ENCODE measurements at places on chromosomes 7 and 10.

GRCh38 chr10:27500886-27501285, 3.2 kb upstream of the RAB18 start:
- no peak for DNase-seq

DNA sequence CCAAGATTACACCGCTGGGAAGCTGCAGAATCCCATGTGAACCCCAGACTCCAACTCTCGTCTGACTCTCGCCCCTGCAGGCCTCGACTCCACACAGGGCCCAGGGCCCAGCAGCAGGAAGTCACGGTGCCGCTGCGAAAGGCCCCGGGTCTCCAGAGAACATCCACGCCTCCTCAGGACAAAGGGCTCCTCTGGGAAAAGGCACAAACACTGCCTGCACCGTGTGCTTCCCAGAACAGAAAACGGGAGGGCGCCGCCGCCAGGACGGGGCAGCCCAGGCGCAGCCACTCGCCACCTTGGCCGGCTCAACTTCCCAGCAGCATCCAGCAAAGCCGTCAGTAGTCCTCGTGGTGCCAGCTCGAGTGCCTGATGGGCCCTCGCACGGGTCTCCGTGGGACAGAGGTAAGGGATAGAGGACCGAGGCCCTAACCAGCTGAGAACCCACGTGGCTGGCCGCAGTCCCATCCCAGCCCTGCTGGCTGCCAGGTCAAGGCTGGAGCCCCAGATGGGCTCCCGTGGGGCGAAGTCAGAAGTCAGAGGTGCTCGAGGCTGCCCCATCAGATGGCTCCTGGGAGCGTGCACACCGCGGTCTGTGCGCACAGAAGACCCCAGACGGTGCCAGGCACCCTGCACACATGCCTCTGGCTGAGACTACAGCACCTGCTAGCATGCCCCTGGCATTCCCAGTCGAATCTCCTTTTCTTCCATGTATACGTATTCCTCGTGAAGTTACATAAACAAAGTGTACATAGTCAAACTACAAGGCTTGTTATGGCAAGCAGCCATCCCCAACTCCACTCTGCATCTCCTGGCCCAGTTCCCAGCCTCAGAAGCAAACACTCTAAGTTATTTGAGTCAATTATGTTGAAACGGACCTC, 60.2 kb downstream of the MAD1L1 start:
- DNase-seq: no peak

- DNase-seq: no peak
These were observed 22.2 kb downstream of the LIPK start for GRCh38 chr10:88728107-88728763.

DNA sequence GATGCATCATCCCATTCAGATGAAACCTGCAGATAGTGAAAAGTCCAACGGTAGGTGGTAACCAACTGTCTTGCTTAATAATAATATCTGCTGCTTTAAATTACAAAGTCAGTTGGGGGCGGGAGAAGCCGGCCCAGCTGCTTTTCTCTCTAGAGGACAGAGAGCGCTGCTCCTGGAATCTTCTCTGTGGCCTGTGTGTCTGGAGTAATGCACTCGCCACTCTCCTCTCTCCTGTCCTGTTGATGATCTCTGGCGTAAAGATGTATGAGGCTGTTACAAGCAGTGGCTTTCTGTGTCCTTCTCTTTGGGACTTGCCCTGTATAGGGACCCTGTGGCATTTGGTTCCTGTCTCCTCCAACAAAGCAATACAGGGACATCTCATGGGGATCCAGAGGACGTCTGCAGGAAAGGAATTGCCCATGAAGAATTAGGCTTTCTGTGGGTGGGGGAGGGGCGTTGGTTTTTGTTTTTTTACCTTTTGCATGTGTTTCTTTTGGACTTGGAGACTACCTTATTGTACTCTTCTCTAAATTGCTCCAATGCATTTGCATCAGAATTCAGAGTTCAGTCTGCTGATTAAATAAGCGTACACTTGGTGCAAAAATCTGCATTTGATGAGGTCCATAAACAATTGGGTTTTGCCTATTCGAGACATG, 231.6 kb downstream of the CELF2 start:
- DNase-seq: no peak

GRCh38 chr7:46393142-46393541, 472.1 kb upstream of the IGFBP3 start:
- no peak for DNase-seq

DNA sequence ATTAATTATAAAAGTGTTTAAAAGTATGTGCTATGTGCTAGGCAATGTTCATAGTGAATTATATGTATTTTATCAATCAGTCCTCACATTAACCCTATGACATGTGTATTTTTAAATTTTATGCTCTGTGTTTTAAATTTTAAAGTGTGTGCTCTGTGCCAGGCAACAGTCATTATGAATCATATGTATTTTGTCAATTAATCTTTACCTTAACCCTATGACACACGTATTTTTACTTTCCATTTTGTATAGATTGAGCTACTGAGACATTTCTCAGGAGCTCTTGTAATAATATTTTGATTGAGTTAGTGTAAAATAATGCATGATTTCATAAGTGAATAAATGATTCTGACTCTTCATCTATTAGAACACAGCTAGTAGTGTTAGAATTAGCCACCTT, 117.8 kb downstream of the THSD7A start:
- DNase-seq: no peak

DNA sequence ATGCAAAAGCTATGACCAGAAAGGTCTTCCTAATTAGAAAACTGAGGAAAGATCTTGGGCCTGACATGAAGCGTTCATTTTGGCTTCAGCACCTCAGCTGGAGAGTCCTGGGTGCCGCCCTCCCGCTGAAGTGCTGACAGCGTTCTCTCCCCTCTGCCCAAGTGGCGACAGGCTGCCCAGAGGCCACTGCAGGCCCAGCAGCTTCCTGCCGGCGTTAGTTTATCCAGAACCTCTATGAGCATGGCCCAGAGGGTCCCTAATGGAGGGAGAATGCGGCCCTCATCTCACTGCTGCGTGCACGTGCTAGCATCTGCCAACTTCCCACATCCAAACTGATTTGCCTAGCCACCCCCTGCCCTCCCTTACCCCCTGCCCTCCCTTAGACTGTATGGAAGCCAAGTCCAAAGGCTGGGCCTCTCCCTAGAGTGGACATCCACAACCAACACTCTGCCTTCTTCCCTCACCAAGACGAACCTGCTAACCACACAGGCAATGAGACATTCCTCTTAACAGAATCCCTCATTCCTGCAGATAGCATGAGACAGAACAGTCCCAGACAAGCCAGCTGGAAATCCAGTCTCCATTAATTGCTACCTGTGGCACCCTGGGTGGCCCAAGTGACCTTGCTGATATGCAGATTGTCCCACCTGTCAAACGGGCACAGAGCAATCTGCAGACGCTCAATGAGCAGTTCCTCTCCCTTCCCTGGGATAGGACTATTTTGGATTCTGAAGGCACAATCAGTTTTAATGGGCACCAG, 108.4 kb downstream of the C10orf90 start:
- no peak for DNase-seq

DNA sequence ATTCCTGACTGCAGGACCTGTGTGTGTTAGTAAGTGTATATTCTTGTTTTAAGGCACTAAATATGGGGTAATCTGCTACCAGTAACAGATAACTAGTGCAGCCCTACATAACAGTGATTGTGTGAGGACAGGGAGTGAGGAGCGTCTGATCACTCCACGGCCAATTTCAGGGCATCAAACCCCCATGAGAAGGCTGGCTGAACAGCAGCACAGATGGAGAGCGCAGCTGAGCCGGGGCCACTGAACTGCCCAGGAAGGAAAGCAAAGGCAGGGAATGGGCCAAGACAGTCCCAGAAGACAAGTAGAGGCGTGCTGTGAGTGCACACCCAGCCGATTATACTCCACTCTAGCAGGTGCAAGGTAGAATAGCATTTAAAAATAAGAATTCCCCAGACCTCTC, 157.1 kb upstream of the CHST15 start:
- DNase-seq: no peak

GRCh38 chr10:29951441-29951931, 107.9 kb downstream of the JCAD start:
- no peak for DNase-seq

DNA sequence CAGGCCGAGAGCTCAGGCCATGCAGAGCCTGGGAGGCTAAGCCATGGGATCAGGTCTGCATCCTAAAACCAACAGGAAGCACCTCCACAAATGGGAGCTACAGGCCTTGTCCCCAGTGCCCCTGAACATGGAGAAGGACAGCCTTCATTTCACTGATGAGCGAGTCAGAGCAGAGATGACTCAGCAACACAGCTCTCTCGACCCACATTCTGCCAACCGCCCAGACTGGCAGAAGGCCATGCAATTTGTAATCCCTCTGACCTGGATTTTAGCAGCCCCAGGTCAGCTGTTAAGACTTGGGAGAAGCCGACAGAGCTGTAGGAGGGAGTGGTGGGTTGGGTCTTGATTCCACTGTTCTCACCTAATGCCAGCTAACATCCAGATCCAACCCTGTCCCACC, 25.5 kb downstream of the VOPP1 start:
- DNase-seq: peak; percentile 45

GRCh38 chr7:34488766-34489165, 169.3 kb upstream of the NPSR1 start:
- DNase-seq: no peak

DNA sequence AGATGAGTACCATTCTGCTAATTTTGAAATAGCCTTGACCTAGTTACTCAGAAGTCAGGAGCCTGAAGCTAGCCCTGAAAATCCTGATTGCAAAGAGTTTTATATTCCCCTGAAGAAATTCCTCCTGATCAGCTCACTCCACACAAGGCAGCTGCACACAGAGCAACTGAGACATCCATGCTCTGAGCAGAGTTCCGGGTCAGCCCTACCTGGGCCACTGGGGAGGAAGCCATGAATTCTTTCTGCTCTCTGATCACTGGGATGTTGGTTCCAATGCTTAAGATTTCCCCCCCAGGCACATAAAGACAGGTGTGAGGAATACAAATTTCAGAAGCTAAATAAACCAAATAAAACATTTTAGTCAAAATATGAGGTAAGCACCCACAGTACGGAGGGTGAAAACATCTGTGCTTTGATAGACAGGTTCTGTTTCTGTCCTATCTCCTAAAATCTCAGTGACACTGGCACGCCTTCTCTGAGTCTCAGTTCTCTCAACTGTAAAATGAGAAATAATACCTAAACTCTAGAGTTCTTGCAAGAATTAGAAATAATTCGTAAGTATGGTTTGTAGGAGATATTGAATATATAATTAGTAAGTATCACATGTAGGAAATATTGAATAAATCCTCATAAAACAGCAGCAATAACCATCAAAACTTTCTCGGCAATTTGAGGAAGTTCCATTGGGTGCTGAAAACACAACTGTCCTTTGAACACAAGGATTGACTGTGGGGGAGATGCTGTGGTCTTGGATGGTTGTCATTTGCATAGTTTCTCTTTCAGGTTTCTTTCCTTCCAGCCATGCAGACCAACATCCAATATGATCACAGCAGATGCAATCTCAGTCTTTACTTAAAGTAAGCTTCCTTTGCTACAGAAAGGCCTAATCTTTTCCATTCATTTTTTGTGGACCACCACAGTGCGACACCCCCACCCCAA, 133.0 kb upstream of the TNS3 start:
- peak; percentile 61 for DNase-seq

DNA sequence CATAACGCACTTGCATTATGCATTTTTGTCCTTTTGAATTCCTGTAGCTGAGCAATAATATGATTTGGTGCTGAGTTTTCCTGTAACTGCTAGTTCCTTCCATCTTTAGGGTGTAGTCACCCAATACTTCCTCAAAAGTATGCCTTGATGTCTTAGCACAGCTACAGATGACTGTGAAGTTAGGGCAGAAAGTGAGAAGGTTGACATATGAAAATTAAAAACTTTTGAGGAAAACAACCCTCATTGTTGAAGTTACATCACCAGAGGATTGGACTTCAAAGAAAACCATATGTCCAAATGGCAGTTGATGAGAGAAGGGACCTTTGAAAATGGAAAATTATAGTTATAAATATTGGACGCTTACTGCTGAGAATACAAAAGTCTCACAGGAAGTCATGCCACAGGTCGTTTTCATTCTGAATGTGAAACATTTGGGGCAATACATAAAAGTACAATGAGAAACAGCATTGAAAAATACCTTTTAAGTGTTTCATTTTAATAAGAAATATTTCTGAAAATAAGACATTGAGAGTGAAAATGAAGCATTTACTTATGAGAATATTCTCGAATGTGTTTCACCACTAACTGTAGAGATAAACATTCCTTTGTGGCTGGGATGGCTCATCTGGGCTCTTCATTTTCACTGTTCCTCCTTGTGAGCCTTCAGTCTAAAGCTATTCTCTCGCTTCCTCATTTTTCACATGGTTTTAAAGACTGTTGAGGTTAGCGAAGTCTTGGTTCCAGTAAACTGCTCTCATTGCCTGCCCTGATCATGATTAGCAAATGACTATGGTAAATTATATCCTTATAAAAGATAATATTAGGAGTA, 61.4 kb upstream of the NME8 start:
- peak; percentile 96 for DNase-seq

DNA sequence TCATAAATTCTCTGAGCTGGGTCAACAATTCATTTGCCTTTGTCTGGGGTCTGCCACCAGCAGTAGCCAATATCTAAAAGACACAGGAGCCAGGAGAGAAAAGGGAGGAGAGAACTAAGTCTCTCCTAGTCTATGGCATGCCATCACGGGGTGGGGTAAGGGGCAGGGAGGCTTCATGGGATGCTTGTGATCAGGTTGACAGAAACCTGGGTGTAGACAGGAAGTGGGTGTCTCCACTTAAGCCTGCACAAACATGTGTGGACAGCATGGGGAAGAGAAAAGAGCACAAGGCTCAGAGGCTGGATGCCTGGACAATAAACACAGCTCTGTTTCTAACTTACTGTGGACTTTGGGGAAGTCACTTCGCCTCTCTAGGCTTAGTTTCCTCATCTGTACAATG, 11.5 kb upstream of the C10orf53 start:
- DNase-seq: no peak

GRCh38 chr7:70505468-70505867, 626.5 kb upstream of the GALNT17 start:
- no peak for DNase-seq

DNA sequence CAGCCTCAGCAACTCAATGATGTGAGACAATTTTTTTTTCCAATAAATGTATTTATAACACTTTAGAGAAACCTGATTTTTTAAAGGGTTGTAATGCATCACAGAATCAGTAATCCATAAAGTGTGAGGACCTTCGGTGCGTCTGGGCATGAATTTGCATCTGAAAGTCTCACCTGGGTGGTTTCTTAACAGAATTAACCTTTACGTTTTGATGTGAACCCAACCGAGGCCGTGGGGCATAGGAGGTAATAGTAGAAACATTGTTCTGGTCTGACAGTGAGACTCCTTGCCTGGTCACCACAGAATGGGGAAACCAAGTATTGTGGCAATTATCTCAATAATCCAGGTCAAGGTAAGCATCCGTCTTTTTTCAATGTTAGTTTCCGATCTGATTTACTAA, 114.6 kb downstream of the PRKCQ start:
- no peak for DNase-seq

- DNase-seq: peak; percentile 61
These were observed 507 bp downstream of the STN1 start for GRCh38 chr10:103917302-103918052.

- DNase-seq: peak; percentile 92
These were observed 72.6 kb upstream of the NFKB2 start for GRCh38 chr10:102322914-102323313.
